ENCODE measurements at places on chromosomes 6 and 20.
A peak's percentile ranks its signal among the peaks of the same experiment; 100 is the strongest.

DNA sequence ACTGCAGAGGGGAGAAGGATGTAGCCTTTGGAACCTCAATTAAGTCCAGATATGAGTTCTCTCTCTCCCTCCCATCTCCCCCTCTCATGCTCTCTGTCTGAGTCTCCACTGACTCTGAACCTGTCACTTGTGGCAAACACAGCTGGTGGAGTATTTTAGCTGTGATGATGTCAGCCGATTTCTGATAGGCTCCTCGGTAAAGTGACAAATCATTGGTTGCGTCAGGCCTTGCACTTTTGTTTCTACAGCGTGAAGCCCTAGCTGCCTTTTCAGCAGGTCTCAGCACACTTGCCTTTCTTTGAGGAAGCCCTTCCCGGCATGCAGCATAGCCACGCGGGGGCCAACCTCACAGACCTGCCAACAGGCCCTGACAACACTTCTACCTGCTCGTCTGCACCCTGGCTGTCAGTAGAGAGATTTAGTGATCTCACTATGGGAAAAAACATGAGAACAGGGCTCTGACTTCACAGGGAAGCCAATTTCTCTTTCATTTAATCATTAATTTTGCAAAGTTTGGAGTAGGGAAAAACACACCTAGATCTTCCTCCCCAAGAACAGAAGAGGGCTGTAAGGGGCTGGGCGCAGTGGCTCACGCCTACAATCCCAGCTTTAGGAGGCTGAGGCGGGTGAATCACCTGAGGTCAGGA is 84.4 kb downstream of the GMPR start:
- DNase-seq: no peak

GRCh38 chr6:152594701-152595100 is 42.5 kb downstream of the SYNE1 start:
- no peak for DNase-seq

- DNase-seq: no peak
Observed at GRCh38 chr20:51312480-51312783, 230.1 kb downstream of the NFATC2 start.

DNA sequence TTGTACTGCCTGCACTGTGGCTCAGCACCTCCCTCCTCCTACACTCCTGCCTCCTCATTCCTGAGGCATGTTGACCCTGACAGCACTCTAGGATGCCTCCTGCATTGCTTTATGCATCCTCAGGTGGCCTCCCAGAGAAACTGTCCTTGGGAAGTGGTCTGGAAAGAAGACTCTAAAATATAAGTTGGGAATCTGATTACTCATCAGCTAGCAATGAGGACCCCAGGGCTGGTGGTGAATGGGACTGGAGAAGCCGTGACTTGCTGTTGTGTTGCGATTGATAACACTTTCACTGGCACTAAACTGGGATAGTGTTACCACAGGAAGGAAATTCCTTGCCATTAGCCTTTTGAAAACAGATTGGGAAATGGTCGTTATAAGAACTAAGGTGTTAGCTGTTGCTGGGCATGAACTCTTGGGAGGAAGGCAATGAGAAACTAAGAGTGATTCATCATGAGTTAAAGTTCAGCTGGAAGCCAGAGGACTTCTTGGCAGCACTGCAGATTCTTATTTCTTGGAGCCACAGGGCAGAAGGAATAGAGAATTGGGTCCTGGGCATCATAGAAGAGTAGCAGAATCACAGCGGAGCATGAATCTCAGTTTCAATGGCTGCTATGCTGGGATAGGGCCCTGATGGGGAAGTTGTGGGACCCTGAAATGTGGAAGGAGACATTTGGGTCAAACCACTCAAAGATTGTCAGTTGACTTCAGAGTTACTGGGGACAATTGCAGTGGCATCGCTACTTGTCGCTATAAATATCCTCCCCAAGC is 10.1 kb upstream of the SIRPD start:
- DNase-seq: no peak

- no peak for DNase-seq
Observed at GRCh38 chr6:124989136-124989983, 27.1 kb downstream of the RNF217 start.

DNA sequence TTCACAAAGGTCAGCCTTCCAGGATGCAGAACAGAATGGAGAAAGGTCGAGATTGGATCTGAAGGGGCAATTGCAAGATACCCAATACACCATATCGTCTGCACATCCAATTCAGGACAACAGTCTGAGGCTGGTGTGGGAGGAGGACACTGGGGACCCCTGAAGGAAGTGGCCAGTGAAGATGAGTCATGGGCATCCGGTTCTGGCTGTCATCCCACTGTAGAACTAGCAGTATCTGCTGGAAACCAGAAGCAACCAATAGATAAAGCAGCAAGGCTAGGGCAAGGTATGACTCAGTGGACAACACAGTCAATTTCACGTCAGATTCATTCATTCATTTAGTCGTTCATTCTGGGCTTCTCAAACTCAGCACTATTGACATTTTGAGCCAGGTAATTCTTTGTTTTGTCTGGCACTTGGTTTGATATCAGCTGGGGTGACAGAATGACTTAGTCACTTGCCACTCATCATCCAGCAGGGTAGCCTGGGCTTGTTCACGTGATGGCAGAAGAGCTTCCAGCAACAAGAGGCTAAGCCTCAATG is 30.3 kb upstream of the SHLD1 start:
- DNase-seq: no peak

GRCh38 chr6:134768931-134769330 is 181.0 kb downstream of the ALDH8A1 start:
- DNase-seq: no peak

- no peak for DNase-seq
Observed at GRCh38 chr6:164346631-164347030, 932.1 kb downstream of the QKI start.

DNA sequence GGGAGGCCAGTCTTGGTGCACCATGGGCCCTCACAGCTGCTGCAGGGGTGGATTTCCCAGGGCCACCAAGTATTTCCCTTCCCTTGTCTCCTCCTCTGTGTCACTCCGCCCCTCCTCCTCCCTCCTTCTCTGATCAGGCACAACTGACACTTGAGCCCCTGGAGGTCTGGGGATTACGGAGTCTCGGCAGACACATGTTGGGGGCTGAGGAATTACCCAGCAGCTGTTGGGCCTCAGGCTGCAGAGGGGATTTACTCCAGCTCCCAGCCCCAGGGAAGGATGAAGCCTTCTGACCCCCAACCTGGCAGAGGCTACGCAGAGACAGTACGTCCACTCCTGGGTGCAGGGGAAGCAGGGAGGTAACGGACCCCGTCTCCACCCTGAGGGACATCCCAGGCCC is 420.5 kb upstream of the SULF2 start:
- no peak for DNase-seq

DNA sequence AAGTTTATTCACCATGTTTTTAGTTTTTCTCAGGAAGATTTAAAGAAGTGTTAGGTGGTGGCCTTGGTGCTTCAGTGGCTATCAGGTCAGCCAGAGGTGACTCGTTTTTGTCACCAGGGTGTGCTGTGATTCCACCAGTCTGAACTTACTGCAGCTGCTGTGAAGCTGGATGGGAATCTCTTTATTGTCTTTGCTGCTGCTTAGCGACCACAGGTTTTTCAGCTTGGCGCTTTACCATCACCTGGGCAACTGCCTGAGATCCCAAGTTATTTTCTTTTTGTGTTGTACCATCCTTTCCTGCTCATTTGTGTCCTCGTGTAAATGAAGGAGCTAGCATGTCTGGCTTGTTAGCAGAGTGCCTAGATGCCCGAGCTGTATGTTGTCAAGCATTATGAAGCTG is 146.9 kb downstream of the MACROD2 start:
- peak; percentile 90 for DNase-seq

DNA sequence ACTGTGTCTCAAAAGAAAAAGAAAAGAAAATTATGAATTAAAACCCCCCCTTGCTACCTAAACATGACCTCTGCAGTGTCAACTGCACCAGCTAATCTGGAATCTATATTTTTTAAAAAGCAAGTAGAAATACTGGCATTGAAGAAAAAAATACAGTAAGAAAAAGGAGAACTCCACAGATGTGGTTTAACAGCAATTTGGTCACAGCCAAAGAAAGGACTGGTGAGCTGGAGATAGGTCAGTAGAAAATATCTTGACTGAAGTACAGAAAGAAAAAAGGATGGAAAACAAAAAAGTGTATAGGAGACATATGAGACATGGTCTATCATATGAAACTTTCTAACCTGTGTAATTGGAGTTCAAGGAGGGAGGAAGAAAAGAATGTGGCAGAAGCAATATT is 44.1 kb upstream of the ERVFRD-1 start:
- DNase-seq: no peak

DNA sequence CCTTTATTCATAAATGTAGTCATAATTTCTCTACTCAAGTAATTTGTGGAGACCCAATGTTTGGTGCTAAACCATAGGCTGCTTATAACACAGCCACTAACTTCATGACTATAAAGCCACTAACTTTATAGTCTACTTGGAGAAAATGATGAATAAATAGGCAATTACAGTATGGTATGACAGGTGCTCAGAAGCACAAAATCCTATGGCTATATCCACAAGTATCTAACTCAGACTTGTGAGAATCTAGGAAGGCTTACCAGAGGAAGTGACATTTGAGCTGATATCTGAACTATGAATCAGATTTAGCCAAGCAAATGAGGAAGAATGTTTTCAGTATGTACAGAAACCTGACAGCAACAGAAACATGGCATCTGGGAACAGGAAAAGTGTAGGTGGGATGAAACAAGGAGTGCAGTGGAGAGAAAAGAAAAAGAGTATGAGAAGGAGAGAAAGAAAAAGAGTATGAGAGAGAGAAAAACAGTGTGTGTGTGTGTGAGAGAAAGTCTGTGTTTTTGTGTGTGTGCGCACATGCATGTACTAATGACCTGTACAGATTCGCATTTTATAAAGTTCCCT is 59.9 kb downstream of the REV3L start:
- no peak for DNase-seq

- no peak for DNase-seq
Observed at GRCh38 chr6:87333591-87334181, 4.6 kb upstream of the GJB7 start.

GRCh38 chr6:122202576-122203137 is 196.8 kb upstream of the HSF2 start:
- DNase-seq: no peak

GRCh38 chr6:168029459-168030217 is 32.2 kb downstream of the KIF25 start:
- DNase-seq: no peak

- no peak for DNase-seq
Observed at GRCh38 chr6:43096451-43097097, 20.5 kb downstream of the PTK7 start.

DNA sequence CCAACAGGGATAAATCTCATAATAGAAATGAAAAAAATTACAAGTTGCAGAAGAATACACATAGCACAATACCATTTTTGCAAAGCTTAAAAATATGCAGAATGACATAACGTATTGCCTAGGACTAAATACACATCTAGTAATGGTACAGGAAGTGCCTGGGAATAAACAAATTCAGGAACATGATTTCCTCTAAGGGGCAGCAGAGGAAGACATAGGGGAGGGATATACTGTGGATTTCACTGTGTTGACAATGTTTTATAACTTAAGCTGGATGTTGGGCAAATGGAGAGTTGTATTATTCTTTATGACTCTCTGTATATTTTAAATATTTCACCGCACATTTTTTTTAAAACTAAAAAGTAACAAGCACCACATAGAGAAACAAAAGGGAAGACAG is 5.6 kb upstream of the GLO1 start:
- DNase-seq: no peak

DNA sequence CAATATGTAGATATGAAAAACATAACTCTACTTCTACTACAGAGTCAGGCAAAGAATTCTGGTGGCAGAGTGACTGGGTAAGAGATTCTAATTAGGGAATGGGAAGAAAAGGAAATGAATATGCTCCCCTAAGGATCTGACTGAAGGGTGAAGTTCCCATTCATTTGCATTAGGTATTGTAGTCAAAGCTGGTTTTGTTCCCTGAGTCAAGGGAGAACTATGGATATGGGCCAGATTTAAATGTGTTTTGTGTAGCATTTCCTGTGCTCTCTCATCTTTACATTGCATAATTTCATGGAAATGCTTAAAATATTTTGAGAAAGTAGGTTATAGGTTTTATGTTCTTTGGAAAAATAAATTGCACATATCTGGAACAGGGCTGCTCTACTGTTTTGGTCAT is 299.7 kb downstream of the BTBD3 start:
- no peak for DNase-seq

DNA sequence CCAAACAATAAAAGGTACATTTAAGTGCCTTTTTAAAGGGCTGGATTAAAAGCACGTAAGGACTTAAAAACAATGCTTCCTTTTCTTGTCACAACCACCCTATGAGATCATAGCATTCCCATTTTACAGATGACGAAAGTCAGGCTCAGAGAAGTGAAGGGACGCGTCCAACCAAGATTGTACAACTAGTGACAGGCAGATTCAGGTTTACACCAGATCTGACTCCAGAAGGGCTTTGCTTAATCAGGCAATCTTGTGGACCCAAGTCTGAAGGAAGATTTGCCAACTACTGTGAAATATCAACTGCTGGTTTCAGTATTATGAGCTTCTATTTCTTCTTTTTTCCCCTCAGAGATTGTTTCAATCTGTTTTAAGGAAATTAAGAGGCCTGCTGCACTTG is 877 bp downstream of the ENPP4 start:
- no peak for DNase-seq

- no peak for DNase-seq
Observed at GRCh38 chr20:43669332-43669731, 2.4 kb downstream of the MYBL2 start.

DNA sequence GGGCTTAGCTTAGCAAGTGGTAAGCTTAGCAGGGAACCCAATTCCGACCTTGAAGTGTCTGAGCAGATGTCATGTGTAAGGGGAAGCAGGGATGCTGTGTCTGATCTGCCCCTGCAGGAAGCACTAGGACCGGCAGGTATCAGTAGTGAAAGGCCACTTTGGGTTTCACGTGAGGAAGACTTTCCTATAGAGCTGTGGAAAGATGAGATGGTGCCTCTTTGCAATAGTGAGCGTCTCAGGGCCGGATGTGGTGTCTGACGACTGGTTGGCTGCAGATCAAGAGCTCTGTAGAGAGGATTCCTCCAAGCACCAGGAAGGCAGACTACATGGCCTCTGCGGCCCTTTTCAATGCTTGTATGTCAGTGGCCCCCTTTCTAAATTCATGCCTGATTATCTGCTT is 98.3 kb downstream of the TIAM2 start:
- DNase-seq: no peak

- no peak for DNase-seq
Observed at GRCh38 chr6:71383476-71383875, 94.9 kb downstream of the OGFRL1 start.

DNA sequence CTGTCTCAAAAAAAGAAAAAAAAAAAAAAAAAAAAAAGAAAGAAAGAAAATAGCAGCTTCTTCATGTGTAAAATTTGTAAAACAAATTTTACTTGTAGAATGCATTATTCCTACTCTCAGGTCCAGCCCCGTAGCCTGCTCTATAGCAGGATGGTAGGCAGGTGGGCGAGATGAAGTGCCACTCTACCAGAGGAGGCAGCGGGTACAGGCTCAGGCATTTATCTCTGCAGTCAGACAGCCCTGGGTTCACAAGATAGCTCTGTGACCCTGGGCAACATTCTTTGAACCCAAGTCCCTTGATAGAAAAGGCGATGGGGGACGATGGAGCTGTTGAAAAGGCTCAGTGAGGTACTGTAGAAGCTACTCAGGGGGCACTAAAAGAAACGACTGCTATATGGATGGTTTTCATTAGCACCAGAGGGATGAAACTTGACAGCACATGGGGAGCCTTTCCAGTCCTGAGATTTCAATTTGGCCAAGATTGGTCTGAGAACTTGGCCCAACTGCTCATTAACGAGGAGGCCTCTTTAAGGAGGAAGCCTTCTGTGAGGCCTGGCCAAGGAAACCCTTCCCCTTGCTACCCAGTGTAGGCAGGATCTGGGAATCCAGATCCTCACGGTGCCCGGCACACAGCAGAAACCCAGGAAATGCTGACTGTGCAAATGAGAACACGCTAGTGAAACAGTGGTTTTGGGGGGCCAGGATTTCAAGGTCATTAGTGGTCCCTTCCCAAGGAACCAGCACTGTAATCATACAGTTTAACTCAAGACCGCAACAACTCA is 63.1 kb downstream of the MYH7B start:
- DNase-seq: no peak

Measured in NCI-H748 treated with DMSO at 0.1 percent for 48 hours (cell line).